ENCODE measurements at places on chromosomes 4 and X.

DNA sequence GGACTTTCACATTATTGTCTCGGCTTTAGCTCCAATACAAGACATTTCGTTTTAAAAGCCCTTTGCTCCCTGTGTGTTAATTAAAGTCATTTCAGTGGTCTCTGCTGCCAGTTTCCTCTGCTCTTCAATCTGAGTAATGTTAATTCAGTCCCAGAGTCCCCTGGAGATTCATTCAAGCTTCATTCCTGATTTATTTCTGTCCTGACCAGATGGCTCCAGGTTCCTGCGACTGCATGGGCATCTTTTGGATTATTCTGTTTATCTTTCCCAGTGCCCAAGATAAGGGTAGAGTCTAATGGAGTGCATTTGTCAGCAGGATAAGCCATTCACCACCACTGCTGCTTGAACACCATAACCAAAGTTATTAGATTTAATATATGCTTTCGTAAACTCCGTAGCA lies 6.1 kb upstream of the PAGE1 start:
- no peak for DNase-seq

DNA sequence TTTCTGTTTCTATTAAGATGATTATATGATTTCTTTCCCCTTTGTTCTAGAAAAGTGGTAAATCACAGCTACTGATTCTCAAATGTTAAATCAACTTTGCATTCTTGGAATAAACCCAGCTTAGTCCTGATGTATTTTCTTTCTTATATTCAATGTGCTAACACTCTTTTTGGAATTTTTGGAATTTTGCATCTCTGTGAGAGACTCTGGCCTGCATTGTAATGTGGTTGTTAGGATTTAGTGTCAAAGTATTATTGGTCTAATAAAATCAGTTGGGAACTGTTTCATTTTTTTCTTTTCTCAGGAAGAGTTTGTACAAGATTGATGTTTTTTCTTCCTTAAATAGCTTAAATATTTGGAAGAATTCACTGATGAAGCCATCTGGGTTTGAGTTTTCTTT lies 109.6 kb downstream of the KIT start:
- no peak for DNase-seq

- no peak for DNase-seq
Observed at GRCh38 chr4:30912098-30912714, 192.0 kb downstream of the PCDH7 start.

GRCh38 chr4:157271166-157271869 lies 50.8 kb downstream of the GRIA2 start:
- no peak for DNase-seq

GRCh38 chrX:120015145-120016067 lies 62.1 kb downstream of the RHOXF2B start:
- DNase-seq: no peak

- DNase-seq: no peak
Observed at GRCh38 chrX:85203461-85203970, 40.1 kb downstream of the SATL1 start.

GRCh38 chrX:30253257-30253656 lies 6.3 kb downstream of the MAGEB1 start:
- no peak for DNase-seq

- no peak for DNase-seq
Observed at GRCh38 chrX:134460862-134461220, 876 bp downstream of the HPRT1 start.

GRCh38 chr4:183758758-183759447 lies 99.8 kb downstream of the TRAPPC11 start:
- DNase-seq: no peak

DNA sequence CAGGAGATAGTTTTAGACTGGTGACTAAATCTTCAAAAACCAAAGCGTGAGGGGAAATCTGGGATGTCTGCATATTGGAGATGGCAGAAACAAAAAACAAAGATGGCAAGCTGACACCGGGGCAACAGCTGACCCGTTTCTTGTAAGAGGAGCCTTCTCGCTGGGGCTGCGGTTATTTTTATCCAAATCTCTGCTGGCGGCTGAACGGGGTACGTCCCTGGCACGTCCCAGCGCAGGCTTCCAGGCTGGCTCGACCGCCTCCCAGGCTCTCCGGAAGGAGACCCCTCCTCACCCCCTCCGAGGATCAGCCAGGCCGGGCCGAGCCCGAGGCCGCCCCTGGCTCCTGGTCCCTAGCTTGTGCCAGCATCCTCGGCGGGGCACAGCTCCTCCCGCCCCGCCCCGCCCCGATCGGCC lies 403 bp downstream of the SGCB start:
- no peak for DNase-seq

GRCh38 chr4:153465615-153466080 lies 512 bp upstream of the TMEM131L start:
- no peak for DNase-seq

GRCh38 chr4:101693842-101694398 lies 96.6 kb upstream of the BANK1 start:
- DNase-seq: no peak

GRCh38 chr4:41060352-41061334 lies 153.7 kb downstream of the APBB2 start:
- no peak for DNase-seq

GRCh38 chr4:3762753-3763549 lies 3.2 kb upstream of the ADRA2C start:
- DNase-seq: no peak

DNA sequence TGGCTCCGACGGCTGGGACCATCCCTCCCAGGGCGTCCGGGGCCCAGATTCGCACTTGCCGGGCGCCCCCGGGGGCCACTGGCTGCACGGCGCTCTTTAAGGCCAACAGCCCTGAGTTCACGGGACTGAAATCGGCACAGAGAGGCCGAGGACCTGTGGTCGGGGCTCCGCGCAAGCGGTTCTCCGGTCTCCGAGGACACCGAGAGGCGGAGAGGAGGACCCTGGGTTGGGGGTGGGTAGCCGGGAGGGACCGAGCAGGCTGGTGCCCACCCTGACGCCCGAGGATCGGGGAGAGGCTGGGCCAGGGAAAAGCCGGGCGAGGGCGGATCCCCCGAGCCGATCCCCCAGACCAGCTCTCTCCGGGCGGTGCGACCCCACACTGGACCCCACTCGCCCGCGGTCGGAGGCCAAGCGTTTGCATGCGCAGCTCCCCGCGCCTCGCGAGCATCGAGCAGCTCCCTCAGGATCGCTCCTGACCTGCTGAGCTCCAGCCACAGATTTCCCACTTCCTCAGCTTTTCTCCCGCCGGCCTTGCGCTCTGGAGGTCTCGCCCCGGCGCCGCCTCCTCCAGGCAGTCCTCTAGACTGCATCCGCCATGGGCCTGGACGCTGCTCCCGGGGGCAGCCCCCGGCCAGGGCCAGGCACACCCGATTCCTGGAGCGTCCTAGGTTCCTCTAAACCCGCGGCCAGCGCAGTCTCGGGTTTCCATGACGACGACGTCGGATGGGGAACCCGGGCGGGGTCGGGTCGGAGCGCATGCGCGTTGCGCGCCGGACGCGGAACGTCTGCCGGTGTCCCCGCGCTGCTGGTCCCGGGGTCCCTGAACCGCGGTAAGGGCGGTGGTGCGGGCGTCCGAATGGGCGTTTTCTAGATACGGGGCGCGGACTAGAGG lies 17.6 kb upstream of the NAT8L start:
- DNase-seq: peak; percentile 2

DNA sequence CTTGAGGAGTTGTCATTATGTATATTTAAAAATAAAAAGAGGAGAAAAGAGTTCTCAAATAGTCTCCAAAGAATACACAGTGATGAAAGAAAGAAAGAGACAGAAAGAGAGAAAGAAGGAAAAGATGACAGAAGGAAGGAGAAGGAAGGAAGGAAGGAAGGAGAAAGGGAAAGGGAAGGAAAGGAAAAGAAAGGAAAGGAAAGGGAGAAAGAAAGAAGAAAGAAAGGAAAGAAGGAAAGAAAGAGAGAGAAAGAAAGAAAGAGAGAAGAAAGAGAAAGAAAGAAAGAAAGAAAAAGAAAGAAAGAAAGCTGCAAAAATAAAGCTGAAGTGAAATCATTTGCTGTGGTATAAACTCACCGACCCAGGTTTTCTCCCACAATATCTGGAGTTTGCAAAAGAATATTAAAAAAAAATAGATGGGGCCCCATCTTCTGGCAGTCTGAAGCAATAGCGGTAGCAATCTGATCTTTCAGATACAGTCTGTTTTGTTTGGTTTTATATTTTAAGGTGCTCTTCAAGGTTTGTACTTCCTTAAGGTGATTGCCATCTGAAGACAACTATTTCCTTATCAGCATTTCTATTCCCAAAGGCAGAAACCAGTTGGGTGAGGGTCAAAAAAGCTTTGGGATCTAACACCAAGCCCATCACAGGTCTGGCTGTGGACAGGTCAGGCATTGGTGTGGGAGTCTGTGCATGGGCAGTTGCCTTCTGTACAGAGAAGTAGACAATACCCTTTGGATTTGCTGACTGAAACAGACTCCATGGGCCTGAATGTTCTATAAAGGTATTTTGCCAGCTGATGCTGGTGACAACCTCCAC lies 160.4 kb downstream of the CPEB2 start:
- no peak for DNase-seq

DNA sequence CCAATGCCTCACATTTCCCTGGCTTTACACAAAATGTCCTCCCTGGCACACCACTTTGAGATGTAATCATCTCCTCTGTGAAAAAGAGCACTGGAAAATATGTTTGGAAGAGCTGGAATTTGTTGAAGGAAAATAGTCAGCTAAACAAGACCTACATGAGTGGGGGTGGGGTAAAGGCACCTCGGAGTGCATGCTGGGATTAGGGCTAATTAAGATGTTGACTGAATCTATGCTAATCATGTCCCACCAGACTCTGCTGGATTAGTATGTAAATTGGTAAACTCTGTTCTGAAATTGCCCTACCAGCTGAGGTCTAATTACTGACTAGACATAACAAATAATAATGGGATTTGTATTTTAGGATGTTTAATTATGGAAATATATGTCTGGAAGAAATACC lies 46.8 kb upstream of the MID1 start:
- no peak for DNase-seq

DNA sequence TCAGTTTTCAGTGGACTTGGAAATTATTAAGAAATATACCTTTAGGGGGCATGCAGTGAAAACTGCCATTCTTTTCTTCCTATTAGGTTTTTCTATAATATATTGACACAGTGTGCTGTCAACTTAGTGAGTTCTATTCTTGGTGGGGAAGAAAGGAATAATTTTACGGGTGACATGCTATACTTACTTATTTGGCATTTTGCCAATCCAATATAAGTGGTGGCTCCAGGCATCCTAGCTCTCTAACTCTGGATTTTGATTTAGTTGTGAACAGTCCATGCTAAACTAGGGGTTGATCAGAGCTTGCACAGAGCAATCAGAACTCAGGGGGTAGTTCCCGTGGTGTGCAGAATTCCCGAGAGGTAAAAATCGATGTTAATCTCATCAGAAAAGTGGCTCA lies 277.7 kb upstream of the FTHL17 start:
- DNase-seq: no peak

- no peak for DNase-seq
Observed at GRCh38 chr4:43855283-43855682, 593.3 kb downstream of the KCTD8 start.

- DNase-seq: no peak
Observed at GRCh38 chrX:30858098-30858497, 31.0 kb downstream of the TAB3 start.

DNA sequence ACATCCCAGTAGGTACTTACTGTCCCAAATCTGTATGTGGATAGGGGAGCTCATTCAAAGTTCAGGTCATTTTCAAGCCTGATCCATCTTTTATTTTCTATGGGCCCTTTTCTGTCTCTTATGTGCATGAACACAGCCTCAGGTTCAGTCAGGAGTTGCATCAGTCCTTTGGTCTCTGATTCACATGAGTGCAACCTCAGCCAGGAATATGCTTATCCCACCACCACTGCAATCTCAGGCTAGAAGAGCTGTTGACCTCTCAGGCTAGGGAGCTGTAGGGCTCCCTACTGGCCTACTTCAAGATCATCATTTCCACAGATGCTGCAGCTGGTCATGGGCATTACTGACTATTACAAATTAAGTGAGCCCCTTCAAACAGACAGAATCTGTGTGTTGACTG lies 27.2 kb downstream of the AASDH start:
- no peak for DNase-seq

DNA sequence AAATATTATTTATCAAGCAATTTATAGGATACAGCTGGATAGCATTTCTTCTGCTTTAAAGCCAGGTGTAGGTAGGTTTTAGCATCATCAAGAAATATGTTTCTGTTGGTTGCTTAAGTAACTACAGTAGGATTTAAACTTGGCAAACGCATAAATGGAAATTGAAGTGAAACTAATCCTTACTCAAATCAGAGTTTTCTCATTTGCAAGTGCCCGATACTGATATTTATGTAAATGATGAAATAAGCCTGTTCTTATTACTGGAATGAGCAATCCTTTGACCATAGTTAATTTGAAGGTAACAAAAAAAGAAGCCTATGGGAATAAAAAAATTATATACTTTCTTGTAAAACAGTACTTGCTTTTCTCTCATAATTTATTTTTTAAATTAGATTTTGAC lies 23.2 kb upstream of the PIGA start:
- DNase-seq: no peak

- DNase-seq: peak; percentile 47
Observed at GRCh38 chrX:100994352-100995281, 25.1 kb downstream of the ARL13A start.

DNA sequence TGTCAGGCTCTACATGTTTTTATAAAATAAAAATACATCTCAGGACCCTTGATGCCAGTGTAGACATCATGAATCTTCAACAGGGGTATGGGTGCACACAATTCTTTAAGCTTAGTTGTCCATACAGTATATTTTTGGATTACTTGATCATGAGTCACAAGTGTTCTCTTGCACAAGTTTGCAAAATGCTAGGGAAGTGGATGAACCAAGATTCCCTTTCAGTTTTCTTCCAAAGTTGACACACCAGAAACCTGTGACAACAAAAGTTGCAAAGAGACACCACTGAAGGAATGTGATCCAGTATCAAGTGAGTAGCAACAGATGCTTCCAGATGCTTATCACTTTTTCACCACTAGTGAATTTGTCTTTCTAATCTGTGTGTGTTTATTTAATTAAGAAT lies 1021.2 kb downstream of the PCDH7 start:
- DNase-seq: no peak

GRCh38 chr4:243426-243825 lies 61.8 kb downstream of the ZNF732 start:
- DNase-seq: no peak

Measured in Panc1 (cell line).